ENCODE measurements at places on chromosomes 2 and 18.

GRCh38 chr18:59918320-59918755, 18.5 kb downstream of the PMAIP1 start:
- no peak overlapping the region for H3K4me3 ChIP-seq
- no peaks in the 10 kb centered on the region for H3K36me3 ChIP-seq
- DNase-seq: no peak

DNA sequence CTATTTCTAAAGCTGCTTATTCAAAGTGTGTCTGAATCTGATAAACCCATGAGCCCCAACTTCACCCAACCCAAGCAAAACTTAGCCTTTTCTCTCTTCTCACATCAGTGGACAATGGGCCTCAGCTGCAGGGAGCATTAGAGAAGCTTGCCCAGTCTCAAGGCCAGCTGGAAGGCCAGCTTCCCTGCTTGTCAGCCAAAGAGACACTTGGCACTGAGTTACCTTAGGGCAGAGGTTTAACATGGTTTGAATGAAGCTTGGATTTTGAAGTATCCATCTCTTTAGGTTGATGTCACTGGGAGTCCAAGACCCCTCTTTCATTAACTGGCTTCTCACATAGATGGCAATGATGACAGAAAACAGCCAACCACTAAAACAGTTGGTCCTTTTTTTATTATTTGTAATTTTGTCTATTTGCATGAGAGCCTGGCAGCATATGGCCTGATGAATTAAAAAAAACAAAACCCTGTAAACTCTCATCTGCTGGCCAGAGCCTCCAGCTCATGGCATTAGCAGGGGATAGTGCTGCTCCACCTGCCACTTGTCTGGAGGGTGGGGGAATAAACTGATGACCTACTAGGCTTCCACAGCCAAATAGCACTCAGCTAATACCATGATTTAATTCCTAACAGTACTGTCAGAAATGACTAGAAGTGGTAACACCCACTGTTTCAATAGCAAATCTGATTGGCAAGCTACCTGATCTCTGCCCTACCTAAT, 137.0 kb downstream of the UBE2E3 start:
- H3K27me3 ChIP-seq: no peaks in the 10 kb centered on the region
- peaks cover 45% of the 10 kb centered on the region for H3K36me3 ChIP-seq
- DNase-seq: no peak
- no peak overlapping the region for H3K4me3 ChIP-seq
- H3K4me1 ChIP-seq: peaks cover 51% of the 10 kb centered on the region

DNA sequence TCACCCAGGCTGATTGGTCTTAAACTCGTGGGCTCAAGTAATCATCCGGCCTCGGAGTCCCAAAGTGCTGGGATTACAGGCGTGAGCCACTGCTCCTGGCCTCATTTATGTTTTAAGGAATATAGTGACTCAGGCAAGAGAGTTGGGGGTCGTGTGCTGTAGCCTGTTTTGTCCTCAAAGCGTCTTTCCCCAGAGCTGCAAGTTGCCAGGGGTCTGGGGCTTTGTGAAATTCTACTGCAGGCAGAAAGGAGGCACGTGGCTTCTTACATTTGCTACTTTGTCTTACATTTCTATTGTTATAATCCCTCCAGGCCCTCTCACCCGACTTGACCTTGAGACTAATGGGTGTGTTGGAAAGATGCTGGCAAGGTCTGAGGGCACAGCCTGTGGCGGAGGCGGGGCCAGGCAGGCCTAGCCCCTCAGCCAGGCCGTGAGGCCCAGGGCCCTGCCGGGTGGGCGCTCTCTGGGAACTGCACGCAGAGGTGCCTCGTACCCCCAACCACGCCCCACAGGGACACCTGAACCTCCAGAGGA, 85.8 kb upstream of the NDUFV2 start:
- no peak overlapping the region for H3K4me3 ChIP-seq
- H3K4me1 ChIP-seq: peaks cover 19% of the 10 kb centered on the region
- no peak for DNase-seq

- peaks cover 8% of the 10 kb centered on the region for H3K36me3 ChIP-seq
- H3K27ac ChIP-seq: no peak overlapping the region
- no peak overlapping the region for H3K4me3 ChIP-seq
- H3K27me3 ChIP-seq: peaks cover 30% of the 10 kb centered on the region
- H3K4me1 ChIP-seq: peaks cover 19% of the 10 kb centered on the region
These were observed 14.9 kb downstream of the B3GNT7 start for GRCh38 chr2:231410293-231411004.

- H3K4me1 ChIP-seq: peaks cover 2% of the 10 kb centered on the region
- H3K27ac ChIP-seq: no peak overlapping the region
- H3K36me3 ChIP-seq: no peaks in the 10 kb centered on the region
- no peak for DNase-seq
These were observed 50.0 kb upstream of the PAPOLG start for GRCh38 chr2:60706021-60706420.

DNA sequence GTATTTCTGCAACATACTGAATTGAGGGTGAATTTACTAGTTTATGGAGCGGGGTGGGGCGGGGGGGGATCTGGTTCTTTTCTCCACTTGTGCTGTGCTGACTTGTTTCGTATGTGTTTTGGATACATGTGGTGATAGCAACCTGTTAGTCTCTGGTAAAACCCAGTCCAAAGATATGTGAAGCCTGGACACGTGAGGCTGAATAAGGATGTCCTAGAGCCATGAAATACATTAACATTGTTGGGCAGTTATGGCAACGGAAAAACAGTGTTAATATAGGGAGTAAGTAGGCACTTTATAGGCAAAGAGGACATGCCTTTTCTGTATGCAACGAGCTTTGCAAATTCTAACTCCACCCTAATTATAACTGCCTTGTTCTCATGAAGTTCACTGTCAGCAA, 42.1 kb upstream of the NEMP2 start:
- H3K27me3 ChIP-seq: no peaks in the 10 kb centered on the region
- H3K4me1 ChIP-seq: peaks cover 30% of the 10 kb centered on the region
- no peaks in the 10 kb centered on the region for H3K36me3 ChIP-seq
- no peak for DNase-seq

DNA sequence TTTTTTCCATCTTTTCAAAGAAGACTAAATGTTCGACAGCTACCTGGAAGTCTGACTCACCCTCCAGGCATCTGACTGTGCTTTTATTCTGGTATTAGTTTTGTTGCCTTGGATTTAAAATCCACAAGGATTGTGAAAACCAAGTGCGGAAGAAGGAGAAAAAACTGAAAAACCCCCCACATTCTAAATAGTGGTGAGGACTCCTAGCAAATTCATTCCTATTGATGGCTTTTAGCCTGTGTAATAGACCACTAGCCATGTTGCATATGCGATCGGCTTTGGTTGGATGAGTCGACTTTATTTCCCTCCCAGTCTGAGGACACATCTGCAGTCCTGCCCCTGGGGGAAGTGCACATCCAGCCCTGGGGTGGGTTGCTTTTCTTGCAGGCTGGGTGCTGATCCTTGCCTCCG, 16.9 kb downstream of the LDLRAD4 start:
- no peaks in the 10 kb centered on the region for H3K36me3 ChIP-seq
- H3K27me3 ChIP-seq: no peaks in the 10 kb centered on the region
- H3K27ac ChIP-seq: no peak overlapping the region
- no peak overlapping the region for H3K4me3 ChIP-seq

GRCh38 chr2:204779771-204780170, 234.5 kb downstream of the PARD3B start:
- H3K4me1 ChIP-seq: no peaks in the 10 kb centered on the region
- H3K27me3 ChIP-seq: peaks cover 25% of the 10 kb centered on the region
- H3K36me3 ChIP-seq: no peaks in the 10 kb centered on the region
- DNase-seq: no peak

DNA sequence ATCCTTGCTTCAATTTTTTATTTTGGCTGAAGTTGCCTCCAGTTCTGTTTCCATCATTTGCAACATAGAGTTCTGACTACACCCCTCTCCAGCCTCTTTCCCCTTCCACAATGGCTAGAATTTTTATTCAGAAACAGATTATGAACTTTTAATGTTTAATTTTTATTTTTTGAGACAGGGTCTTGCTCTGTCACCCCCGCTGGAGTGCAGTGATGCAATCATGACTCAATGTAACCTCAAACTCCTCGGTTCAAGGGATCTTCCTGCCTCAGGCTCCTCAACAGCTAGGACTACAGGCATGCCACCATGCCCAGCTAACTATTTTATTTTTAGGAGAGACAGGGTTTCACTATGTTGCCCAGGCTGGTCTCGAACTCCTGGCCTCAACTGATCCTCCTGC, 2.8 kb downstream of the NTSR2 start:
- no peak for DNase-seq
- H3K4me3 ChIP-seq: no peak overlapping the region
- no peaks in the 10 kb centered on the region for H3K4me1 ChIP-seq
- no peaks in the 10 kb centered on the region for H3K36me3 ChIP-seq

DNA sequence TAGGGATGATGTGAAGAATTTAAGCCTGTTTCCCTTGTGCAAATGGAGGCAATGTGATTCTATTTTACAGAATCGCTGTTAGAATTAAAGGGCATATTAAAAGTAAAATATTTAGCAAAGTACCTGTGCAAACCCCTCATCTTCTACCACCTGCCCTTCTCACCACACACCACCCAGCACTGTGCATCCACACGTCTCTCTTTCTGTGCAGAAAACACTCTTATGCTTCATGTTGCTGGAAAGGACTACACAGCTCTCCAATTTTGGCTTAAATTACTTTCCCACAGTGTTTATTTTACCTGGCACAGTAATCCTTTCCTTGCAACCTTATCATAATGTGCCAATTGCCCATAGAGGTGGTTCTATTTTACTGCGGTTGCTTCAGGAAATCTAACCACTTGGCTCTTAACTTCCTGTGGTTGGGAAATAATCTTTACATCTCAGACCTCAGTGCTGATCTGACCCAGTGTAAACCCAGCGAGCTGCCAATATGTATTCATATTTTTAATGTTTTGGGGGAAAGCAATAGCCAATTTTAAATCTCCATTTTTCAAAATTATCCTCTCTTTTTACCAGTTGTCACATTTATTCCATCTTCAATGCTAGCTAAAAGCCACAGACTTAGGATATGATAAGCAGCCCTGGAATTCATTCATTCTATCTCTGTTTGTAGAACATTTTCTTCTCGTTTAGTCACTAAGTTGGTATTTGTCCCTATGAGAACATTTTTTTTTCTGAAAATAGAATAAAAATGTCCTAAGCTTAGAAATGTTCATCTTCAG, 250.9 kb downstream of the DSEL start:
- peak overlapping the region; percentile 23 for H3K4me3 ChIP-seq
- H3K27me3 ChIP-seq: peaks cover 13% of the 10 kb centered on the region
- no peaks in the 10 kb centered on the region for H3K36me3 ChIP-seq
- peaks cover 42% of the 10 kb centered on the region for H3K4me1 ChIP-seq
- DNase-seq: no peak
- no peak overlapping the region for H3K27ac ChIP-seq

DNA sequence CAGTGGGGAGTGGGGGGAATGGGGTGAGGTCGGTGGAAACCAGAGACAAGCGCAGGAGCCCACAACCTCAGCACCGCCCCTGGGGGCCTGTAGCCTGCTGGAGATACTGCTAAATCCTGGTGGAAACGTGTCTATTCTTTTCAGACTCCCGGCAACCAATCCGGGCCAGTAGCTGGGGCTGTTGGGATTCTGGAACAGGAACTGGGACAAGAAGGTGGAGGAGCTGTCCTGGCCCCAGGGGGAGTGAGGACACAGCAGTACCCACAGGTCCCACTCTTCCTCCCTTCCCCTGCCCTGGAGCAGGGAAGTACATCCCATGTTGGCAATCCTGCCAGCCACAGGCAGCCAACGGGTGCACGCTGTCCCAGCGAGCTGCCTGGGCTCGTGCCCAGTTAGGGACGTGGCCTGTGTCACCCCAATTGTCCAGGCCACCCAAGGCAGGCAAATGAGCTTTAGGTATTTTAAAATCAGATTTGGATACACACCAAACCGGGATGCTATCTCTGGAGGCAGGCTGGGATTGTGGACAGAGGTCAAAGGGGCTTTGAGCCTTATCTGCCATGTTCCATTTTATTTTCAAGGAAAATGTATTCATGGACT, 51.8 kb downstream of the HS1BP3 start:
- no peak overlapping the region for H3K27ac ChIP-seq
- peaks cover 21% of the 10 kb centered on the region for H3K4me1 ChIP-seq
- DNase-seq: no peak
- H3K36me3 ChIP-seq: no peaks in the 10 kb centered on the region
- H3K27me3 ChIP-seq: no peaks in the 10 kb centered on the region

DNA sequence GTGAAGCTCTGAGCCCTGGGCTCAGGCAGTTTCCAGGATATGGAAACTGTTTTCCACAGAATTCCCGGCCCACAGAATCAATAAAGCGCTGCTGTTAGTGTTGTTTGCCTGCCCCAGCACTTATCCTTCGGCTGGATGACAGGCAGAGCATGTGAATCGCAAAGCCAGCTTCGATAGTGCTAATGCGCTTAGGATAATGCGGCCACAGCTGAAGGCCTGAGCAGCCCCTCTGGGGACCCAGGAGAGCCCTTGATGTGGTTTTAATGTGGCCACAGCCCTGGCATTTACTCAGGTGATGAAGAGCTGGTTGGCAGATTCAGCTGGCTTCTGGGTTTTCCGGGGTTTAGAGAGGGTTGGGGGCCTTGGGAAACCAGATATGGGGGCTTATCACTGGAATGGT, 23.7 kb downstream of the PCARE start:
- no peak overlapping the region for H3K27ac ChIP-seq
- no peaks in the 10 kb centered on the region for H3K4me1 ChIP-seq
- H3K4me3 ChIP-seq: no peak overlapping the region
- no peaks in the 10 kb centered on the region for H3K36me3 ChIP-seq
- DNase-seq: no peak
